ENCODE measurements at places on chromosomes 2 and 18.

DNA sequence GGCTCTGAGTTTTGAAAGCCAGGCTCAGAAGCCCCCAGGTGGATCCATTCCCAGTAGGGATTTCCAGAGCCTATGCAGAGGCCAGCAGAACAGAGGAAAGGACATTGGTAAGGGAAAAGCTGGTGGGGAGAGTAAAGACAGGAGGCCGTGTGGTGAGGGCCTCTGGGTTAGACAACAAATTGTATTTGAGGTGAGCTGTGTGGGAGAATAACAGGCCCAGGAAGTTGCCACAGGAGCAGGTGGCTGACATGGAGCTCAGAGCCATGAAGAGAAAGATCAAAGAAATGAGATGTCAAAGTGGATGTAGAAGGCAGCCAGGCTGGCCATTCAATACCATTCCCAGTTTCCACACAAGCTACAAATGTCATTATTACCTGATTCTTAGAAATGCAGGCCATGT, 8.8 kb downstream of the BUB1 start:
- no peak for ATAC-seq

DNA sequence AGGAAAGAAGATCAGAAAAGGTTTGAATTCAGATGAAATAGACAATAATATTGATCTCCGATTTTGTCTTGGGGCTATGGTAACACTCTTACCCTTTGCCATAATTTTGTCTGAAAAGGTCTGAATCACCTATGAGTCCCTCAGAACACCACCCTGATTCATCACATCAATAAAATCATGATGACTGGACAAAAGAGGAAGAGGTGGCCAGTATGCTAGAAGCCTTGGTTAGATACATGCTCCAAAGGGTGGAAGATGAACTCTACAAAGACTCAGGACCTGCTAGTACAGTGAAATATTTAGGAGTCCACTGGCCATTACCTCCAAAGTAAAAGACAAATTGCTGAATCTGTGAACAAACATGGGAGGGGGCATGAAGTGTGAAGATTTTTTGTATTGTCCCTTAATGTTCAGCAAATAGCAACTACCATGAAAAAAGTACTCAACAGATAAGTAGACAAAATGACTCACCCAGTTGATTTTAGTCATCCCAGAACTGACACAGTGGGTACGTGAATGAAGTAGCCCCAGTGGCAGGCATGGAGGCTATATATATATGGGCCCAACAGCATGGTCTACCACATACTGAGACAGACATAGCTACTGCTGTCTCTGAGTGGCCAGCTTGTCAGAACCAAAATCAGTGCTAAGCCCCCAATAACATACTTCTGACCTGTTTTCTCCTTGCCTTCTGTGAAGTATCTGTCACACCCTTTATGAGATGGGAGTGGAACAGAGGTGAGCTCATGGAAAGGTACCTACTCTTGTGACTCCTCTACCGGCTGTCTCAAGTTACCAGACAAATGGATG, 36.5 kb upstream of the GLS start:
- 0 out of 3 replicates have a peak, but pooled peaks have one; percentile 18 for ATAC-seq

DNA sequence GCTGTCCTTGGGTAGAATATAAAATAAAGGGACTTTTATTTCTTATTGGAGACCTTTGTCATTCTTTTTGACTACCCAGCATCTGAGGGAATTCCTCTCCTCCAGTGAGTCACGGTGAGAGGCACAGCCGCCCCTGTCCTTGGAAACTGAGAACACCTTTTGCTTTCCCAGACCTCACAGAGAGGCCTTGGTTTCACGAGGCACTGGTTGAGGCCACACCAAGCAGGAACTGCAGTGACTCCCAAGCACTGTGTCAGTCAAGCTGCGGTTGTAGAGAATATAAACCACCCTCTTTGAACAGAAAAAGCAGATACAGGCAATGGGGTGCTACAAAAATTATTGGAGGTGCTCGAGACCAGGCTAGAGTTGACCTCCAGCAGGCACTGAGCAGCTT, 16.4 kb downstream of the PRKAG3 start:
- ATAC-seq, result no peak

DNA sequence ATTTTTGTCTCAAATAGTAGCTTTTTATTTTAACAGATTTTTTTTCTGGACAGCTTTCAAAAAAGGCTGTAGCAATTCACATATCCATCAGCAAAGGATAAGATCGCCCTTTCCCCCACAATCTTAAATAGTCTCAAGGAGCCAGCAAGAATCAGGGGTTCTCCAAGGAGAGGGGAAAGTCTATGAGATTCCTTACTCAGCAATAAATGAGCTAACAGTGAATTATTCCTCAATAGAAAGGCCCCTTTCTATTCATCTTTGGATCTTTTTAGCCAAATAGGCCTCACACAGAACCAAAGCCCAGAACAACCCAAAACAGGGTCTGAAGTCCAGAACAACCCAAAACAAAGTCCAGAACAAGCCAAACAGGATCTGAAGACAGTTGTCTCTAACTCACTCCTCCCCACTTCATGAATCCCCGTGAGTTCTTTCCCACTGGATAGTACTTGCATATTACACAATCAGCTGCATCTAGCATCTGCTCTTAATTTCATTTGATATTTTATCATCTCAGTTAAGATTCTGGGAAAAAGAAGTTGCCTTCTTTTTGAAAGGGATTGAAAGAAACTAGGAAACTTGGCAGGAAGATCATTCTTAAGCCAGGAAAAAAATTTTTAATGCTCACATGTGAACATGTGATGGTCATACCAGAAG, 3.4 kb upstream of the DHRS9 start:
- no peak for ATAC-seq

DNA sequence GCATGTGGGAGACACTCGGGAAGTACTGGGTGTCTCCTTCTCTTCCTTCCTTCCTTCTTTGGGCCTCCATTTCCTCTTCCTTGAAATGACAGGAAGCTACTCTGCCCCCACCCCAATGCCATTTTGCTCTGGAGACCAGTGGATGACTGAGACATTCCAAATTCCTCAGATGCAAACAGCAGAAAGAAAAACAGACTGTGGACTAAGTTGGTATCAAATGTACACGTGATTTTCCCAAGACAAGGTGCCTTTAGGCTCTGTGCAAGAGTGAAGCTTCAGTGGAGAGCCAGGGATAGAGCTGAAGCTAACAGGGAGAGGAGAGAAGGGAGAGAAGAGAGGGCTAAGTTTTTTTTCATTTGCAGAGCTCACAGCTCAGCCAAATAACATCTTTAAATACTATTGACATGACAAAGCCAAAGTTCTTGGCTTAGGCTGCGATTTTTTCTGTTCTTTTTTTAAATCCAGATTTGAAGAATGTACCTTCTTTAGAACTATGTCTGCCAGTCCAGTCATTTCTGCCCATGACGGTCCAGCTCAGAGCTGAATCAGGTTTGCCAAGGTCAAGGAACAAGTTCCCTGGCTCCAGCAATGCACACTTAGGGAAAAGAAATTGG, 84.5 kb upstream of the LCLAT1 start:
- peak; percentile 31 for ATAC-seq

DNA sequence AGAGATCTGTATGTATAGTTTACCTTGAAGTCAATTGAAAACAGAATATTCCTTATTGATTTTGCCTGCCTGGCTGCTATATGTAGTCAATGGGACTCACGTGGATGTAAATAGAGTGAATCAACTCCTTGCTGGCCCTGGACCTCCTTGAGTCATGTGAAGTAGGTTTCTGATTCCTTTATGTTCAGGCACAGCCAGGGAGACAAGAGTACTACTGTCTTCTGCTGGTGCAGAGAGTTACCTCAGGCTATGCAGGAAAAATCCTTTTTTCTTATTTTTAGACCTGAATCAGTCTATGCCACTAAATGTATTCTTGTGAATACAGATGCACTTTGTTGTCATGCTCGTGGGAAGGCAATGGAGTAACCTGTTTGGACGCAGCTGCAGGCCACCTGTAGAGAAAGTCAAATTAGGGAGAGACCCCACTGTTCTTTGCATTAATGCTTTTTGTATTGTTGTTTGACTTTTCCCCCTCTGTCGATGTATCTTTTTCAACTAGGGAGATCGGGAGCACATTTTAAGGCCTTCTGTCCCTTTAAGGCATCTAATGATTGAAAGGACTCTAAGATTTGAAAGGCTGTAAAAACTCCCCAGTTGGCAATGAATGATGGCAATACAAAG, 473.9 kb downstream of the ARHGAP15 start:
- ATAC-seq, result no peak

- ATAC-seq, result no peak
Measured at GRCh38 chr18:12741351-12741750, 38.5 kb downstream of the PSMG2 start.

DNA sequence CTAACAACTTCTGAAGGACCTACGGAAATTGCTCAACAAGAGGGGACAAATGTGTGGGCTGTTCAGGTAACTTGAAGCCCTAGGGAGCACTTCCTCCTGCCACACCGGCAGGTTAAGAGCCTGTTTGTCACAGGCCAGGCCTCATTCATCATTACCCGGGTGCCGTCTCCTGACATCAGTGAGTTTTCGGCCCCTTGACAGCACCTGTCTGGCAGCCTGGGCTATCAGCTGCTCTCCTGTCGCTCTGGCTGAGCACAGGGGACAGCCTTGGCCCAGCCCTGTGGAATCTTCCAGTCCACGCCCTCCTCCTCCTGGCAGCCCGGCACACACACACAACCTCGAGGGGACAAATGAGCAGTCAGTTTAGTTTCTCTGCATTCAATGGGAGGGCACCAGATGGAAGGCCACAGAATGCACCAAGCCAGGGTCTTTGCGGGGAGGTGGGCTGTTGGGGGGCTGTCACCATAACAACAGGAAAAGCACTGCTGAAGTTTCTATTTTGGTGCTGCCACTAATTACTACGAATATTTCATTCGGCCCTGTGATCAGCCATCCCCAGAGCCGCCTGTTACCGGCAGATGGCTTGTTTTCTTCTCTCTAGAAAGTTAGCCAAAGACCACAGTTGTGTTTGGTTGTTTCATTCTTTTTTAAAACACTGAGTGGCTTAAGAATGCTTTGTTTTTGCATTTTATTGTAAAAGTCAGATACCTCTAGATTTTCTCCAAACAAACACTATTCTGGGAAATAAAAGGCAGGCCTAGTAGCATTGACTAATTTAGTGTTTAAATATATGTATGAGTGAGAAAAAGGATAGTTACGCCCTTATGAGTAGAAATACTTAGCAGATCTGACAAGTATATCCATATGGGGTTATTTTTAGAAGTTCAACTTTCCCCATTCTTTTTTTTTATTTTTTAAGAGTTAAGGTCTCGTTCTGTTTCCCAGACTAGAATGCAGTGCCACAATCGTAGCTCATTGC, 189.9 kb upstream of the NDUFV2 start:
- ATAC-seq, result no peak

- no peak for ATAC-seq
Measured at GRCh38 chr2:171512683-171513195, 9.5 kb upstream of the CYBRD1 start.

DNA sequence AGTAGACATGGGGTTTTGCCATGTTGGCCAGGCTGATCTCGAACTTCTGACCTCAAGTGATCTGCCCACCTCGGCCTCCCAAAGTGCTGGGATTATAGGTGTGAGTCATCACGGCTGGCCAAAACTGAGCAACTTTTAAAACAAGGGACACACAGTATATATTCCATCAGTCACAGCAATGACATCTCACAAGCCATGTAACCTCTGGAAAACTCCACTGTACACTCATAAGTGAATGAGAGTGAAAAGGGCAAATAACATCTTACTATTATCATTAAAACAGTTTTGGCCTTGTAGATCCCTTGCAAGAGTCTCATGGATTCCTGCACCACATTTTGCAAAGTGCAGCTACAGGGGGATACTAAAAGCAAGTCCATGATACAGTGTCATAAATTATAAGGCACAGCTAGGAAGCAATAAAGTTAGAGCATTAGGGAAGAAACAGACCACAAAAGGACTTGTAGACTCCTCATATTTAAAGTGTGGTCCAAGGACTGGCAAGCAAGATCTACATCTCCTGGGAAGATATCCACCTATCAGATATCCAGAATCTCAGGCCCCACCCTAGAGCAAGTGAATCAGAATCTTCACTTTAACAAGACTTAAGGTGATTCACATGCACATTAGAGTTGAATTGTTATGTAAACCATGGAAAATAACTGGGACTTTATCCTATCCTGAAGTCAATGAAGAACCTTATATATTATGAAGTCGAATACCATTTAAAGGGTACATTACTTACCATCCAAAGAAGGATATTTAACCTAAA, 5.7 kb downstream of the SMC6 start:
- ATAC-seq, result peak; percentile 14

DNA sequence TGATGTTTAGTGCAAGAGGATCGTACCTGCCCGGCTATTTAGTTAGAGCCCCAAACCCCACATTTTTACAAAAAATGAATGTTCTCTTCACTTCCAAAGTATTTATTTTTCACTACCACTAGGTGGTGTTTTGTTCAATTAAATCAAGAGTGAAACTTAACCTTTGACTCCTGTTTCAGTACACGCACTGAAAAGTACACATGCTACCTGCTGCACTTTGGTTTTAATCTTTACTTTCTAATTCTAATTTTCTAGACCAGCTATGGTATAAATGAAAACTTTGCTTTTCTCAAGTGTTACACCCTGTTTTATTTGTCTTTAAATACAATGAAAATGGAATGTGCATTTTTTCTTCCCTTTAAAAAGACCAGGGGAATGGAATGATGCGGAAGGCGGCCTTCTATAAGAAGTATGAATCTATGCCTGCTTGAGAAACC, 31.4 kb upstream of the CHN1 start:
- ATAC-seq, result peak; percentile 60

GRCh38 chr18:68148863-68149262, 566.0 kb downstream of the TMX3 start:
- no peak for ATAC-seq

DNA sequence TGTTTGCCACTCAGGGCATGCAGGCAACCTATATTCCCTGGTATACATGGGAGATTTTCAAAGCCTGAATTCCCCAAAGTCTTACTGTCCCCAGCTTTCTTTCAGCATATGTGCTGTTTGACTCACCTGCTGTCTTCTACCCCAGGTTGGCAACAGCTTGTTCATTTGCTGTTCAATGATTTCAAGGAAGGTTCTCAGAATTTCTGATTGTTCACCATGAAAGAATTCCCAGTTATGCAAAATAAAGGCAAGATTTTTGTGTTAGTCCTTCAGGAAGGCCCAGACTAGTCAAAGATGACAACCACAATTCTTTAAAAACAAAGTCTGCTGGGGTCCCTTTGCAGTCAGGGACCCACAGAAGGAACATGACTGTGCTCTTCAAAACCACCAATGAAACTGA, 1057.8 kb upstream of the CDH2 start:
- no peak for ATAC-seq

DNA sequence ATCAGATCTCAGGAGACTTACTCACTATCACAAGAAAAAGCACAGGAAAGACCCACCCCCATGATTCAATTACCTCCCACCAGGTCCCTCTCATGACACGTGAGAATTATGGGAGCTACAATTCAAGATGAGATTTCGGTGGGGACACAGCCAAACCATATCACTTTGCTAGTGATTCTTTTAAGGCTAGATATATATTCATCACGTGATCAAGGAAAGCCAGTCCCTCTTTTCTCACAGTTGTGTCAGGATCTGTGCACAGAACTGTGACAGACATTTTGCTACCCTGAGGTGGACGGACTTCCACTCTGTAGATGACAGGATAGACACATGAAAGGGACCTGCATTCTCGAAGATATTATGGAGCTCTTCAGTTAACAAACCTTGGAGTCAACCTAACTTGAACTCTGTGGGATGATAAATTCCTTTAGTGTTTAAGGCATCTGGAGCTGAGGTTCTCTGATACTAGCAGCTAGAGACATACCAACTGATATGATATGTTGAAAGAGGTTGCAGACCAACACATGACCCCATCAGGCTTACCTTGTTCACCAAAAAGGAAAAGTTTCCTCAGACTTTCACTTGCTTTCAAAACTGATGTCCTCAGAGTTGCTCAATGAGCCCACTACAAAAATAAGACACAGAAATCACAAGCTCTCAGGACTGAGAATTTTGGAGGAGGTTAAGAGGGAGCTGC, 66.3 kb upstream of the SCG2 start:
- peak; percentile 34 for ATAC-seq

- no peak for ATAC-seq
Measured at GRCh38 chr2:55365303-55365702, 54.4 kb downstream of the CCDC88A start.
